ENCODE measurements at places on chromosomes 4 and X.

DNA sequence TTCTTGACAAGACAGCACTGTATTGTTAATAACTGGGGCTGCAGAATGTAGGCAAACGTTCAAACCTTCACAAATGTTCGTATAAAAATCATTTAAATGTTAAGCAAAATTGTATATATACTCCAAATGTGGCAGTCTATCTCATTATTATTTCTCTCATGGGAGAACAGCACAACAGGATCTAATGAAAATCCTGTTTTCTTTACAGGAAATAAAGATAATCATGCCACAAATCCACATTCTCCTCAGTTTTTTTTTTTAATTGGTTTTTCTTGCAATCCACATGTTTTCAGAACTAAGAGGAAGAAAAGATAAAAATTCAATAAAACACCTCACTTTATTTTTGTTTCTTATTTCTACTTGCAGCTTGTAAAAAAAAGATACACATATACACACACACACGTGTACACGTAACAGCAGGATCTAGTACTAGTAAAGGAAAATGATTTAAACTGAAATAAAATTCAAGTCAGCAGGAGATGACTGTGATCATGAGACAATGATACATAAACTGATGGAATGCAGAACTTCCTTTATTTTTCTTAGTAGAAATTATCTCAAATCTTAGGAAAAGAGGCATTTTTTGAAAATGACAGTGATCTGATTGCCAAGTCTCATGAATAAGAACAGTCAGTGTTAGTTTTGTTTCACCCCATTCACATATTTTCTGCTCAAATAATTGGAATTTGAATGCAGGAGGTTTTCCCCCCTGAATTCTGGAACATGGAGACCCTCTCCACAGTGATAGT, 11.3 kb downstream of the APBB2 start:
- DNase-seq: no peak

DNA sequence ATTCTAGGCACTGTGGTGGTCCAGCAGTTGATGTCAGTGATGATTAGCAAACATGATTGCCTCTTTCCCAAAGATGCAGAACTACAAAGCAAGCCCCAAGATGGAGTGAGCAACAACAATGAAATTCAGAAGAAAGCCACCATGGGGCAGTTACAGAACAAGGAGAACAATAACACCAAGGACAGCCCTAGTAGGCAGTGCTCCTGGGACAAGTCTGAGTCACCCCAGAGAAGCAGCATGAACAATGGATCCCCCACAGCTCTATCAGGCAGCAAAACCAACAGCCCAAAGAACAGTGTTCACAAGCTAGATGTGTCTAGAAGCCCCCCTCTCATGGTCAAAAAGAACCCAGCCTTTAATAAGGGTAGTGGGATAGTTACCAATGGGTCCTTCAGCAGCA, 365.3 kb downstream of the MAPK10 start:
- no peak for DNase-seq

GRCh38 chr4:145823743-145824142, 114.9 kb downstream of the ZNF827 start:
- no peak for DNase-seq

DNA sequence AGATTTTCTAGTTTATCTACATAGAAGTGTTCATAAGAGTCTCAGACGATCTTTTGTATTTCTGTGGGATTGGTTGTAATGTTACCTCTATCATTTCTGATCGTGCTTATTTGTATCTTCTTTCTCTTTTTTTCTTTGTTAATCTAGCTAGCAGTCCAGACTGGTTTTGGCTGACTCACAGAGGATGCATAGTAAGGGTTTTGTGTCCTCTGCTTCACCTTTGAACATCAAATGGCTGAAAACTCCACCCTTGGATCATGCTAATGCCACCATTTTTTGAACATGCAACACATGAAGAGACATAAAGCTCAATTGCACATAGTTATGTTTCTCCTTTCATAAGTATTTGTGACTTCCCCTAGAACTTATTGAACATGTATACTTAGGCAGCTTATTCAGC, 22.8 kb downstream of the TMPRSS11A start:
- DNase-seq: no peak

GRCh38 chr4:184201179-184201578, 16.5 kb downstream of the ENPP6 start:
- no peak for DNase-seq

- no peak for DNase-seq
Observed at GRCh38 chrX:142002471-142002870, 98.8 kb downstream of the MAGEC1 start.

GRCh38 chrX:42748067-42748850, 29.7 kb downstream of the PPP1R2C start:
- DNase-seq: no peak

DNA sequence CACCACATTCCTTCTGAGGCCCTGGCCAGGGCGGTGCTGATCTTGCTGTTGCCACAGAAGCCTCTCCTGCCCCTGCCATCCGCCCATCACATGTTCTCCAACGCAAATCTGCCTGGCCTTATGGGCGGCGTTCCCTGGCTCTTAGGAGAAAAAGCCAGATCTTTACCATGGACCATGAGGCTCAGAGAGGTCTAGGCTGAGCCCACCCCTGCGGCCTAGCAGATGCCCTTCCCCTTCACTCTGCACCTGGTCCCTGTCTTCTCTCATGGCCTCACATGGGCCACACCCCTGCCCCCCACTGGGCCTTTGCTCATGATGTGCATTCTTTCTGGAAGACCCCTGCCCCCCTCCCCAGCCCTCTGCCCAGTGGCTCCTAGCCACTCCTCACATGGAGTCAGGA, 78.5 kb downstream of the CRMP1 start:
- no peak for DNase-seq

GRCh38 chr4:135210341-135210740, 1008.8 kb upstream of the PABPC4L start:
- DNase-seq: no peak

DNA sequence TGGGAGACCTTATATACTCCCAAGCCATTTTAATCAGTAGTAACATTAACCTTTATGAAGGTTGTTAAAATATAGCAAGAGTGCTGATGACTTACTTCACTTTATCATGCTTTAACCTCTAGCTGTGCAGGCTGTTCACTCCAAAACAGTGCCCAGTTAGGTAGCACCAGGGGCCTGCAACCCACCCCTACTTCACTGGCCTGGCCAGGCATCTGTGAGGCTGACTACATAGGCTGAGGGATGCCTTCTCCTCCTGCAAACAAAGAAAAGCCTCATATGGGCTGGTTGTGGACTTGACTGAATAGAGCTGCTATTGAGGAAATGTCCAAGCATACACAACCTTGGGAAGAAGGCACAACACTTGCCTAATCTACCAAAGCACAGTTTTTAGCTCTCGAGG, 172.8 kb downstream of the SHROOM3 start:
- no peak for DNase-seq

DNA sequence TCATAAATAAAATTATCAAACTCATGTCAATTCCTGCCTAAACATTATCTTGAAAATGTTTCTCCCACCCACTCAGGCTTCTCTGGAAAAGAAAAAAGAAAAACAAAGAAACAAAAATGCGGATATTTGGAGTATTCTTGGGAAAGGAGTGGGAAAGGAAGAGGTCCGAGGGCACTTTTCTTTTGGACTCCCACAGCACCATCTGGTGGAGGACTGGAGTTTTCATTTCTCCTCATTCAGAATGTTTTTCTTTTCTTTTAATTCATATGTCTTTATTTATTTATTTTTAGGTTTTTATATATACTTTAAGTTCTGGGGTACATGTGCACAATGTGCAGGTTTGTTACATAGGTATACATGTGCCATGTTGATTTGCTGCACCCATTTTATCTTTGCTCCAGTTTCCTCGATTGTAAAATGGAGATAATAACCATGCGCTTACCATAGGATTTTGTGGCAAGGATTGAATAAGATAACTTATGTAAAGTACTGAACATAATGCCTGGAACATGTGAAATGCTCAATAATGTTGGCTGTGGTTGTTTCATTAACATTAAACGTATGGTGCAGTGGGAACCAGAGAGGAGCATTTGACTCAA, 8.0 kb upstream of the KCNE5 start:
- DNase-seq: no peak

GRCh38 chrX:15301924-15302323, 13.5 kb downstream of the ASB11 start:
- no peak for DNase-seq

- DNase-seq: no peak
Observed at GRCh38 chr4:71872767-71873415, 89.0 kb upstream of the GC start.

DNA sequence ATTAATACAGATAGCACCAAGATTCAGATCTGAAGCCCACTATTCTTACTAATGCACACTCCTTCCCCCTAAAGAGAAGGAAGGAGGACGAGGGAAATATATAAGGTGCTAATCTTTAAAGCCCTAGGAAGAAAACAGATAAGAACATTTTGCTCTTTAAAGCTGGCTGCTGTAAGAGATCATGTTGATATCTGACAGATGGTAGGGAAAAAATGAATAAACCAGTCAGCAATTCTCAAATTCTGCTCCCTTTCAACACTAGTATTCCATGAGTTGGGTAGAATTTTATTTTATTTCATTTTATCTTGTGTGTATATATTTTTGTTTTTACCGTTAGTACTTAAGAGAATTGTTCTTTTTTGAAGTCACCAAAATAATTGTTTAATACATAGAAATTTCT, 19.2 kb downstream of the OTC start:
- no peak for DNase-seq

- no peak for DNase-seq
Observed at GRCh38 chrX:104411800-104412199, 154.2 kb upstream of the IL1RAPL2 start.

- no peak for DNase-seq
Observed at GRCh38 chr4:89113415-89113814, 2.1 kb downstream of the TIGD2 start.

DNA sequence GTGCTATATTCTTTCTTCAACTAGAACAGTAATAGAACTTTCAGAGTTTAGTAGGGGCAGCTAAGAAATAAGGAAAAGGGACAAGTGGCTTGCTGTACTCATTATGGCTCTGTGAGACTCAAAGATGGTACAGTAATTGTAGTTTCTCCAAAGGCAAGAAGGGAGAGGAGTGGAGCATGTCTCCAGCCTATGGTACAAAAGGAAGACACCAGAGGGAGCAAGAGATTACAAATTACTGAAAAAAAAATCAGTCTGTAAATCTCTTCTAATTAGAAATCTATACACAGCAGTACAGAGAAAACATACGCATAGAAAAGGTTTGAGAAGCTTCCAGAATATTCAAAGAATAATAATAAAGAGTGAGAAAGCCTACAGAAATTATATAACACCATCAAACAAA, 61.4 kb downstream of the KLHL4 start:
- DNase-seq: no peak

- no peak for DNase-seq
Observed at GRCh38 chr4:108109997-108110416, 58.7 kb downstream of the LEF1 start.

GRCh38 chrX:131907488-131908314, 115.4 kb upstream of the STK26 start:
- DNase-seq: no peak

DNA sequence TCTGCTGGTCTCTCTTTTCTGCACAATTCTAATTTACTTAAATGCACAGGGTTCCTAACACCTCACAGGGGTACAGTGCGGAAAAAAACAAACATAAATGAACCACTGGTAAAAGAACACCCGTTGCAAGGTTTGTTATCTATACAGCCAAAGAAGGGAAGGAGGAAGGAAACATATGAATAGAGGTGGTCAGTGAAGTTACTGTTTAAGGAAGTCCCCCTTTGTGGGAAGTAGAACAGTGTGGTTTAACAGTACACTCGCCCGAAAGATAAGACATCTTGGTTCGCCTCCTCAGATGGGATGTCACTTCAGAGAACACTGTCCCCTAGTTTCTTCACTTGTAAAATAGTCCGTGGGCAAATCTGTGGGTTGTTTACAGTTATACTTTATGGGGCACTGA, 57.5 kb downstream of the TEC start:
- no peak for DNase-seq

DNA sequence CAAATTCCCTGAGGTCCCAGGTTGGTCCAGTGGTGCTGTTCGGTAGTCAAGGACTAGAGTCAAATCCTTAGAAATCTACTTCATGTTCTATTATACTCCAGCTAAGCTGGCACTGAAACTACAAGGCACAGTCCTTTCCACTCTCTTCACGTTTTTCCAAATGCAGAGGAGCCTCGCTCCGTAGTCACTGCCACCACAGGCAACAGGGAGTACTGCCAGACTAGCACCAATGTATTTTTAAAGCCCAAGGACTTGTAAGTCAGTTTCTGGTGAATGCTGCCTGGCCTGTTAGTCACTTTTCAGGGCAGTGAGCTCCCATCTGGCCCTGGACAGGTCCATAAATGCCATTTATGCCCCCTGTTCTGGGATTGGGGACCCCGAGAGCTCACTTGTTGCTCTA, 323.5 kb downstream of the FAM47A start:
- no peak for DNase-seq

DNA sequence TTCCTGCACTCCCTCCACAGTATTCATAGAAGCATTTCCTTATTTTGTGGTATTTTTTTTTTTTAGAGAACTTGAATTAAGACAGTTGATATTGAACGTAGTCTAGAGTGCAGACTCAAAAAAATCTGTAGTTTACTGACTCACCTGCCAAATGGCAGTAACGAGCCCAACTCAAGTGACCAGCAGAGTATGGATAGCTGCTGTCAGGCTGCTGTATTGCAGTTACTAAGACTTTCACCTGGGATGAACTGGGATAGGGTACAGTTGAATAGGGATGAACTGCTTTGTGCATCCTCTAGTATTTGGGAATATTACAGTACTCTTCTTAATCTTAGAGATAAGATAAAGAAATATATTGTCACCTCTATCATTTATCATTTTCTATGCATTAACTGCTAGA, 7.0 kb upstream of the SLC7A11 start:
- DNase-seq: no peak

DNA sequence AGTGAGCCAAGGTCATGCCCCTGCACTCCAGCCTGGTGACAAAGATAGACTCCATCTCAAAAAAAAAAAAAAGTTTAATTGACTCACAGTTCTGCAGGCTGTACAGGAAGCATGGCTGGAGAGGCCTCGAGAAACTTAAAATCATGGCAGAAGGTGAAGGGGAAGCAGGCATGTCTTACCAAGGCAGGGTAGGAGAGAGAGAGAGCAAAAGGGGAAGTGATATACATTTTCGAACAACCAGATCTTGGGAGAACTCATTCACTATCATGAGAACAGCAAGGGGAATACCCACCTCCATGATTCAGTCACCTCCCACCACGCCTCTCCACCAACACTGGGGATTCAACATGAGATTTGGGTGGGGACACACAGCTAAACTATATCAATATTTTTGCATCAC, 315.2 kb upstream of the HTR2C start:
- no peak for DNase-seq

Data from stimulated activated CD8-positive, alpha-beta memory T cell treated with anti-CD3 and anti-CD28 coated beads, Interleukin-7, amount 100 ng/mL, for 1 hour (primary cell).